DMS 273 treated with DMSO at 0.1 percent for 48 hours (cell line): ENCODE measurements at places on chromosomes 3 and 15.

- no peak for DNase-seq
Observed at GRCh38 chr3:24550588-24550987, 55.9 kb upstream of the THRB start.

DNA sequence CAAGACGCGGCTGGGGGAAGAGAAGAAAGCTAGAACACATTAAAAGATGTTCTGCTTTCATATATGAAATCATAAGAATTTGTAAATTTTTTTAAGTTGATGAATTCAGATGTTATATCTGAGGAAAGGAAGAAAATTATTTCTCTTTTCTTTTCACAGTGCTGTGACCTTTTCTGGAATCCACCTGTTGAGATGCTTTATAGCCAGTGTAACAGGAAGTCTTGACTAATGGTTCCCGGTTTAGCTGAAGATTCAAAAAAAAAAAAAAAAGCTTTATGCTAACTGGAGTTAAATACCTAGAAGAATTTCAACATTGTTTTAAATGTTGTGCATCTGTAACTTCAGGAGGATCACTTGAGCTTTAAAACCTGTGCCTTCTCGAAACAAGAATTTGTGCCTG lies 9.9 kb downstream of the GTPBP8 start:
- DNase-seq: no peak

DNA sequence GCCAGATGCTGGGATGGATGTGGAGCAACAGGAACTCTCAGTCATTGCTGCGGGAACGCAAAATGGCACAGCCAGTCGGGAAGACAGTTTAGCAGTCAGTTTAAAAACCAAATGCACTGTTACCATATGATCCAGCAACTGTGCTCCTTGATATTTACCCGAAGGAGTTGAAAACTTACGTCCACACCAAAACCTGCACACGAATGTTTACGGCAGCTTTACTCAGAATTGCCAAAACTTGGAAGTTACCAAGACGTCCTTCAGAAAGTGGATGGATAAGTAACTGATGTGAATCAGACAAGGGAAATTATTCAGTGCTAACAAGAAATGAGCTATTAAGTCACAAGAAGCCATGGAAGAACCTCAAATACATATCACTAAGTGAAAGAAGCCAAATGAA lies 36.1 kb upstream of the SLC41A3 start:
- no peak for DNase-seq

- no peak for DNase-seq
Observed at GRCh38 chr15:101107101-101107500, 144.7 kb downstream of the CHSY1 start.

- DNase-seq: no peak
Observed at GRCh38 chr15:68650901-68651709, 72.3 kb downstream of the CORO2B start.

- DNase-seq: no peak
Observed at GRCh38 chr15:72992841-72993252, 59.4 kb upstream of the NEO1 start.
